Stimulated activated effector memory CD8-positive, alpha-beta T cell treated with anti-CD3 and anti-CD28 coated beads, Interleukin-12 subunit alpha, Interleukin-12 subunit beta, amount 100 ng/mL, for 72 hours (primary cell): ENCODE measurements at places on chromosomes 12 and 14.

DNA sequence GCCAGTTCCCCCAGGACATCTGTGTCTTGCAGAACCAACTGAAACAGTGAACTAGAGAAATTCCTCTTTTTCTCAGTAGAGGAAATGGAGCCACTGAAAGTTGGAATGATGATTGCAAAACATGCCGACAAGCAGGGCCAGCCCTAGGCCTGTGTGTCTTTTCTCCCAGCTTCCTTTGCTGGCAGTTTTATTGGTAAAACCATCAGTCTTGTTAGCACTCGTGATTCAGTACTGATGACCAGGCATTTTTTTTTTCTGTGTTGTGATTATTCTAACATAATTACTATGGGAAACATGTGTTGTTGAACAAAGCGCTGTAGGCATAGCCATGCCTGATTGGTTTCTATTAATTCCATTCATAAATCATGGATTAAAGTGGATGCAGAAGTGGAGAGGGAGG is 620.7 kb downstream of the AACS start:
- DNase-seq: no peak

- no peak for DNase-seq
These were observed 24.5 kb downstream of the LMO3 start for GRCh38 chr12:16581416-16581815.

DNA sequence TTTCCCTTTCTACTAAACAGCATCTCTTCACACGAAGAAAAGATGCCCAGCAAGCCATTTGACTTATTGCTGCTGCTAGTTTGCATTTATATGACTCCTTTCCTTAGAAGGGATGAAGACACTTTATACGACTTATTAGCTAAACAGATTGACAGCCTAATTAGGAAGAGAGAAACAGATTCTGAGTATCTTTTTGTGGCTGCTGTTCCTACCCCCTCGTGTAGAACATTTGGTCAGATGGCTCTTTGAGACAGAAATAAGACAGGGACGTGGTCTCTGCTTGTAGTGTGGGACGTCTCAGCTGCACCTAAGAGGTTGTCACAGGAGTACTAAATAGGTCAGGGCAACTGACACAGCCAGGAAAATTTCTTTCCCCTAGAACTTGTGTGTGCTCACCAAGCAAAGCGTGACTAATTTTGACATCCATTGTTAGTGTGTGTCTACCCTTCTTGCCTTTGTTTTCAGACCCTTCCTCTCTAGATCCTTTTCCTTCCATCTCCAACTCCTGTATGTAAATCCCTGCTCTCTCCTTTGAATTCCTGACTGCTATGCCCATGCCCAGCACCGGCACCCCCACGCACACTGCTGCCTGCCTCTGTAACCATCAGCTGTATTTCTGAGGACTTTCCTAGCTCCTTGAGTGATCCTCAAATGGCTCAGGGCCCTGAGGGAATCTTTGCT is 83.2 kb downstream of the DAD1 start:
- no peak for DNase-seq

GRCh38 chr12:98228683-98229539 is 286.5 kb upstream of the TMPO start:
- no peak for DNase-seq

DNA sequence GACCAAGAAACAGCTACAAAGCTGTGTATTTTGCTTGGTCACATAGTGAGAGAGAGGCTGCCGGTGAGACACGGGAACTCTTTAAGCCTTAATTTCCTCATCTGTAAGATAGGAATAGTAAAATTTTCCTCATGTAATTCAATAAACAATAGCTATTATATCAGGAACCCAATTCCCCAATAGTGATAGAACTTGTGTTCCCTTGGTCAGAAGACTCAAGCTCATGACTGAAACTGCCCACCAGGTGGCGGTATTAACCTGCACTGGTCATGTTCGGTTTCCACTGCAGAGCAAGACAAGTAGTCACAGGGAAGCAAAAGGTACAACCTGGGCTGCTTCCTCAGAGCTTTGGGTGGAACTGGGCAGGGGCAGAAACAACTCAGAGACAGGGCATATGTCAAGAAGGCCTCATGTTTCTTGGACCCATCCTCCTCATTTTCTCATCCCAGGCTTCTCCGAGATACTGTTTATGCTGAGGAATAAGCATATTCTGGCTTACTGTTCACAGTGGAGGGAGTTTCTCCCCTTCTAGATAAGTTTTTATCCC is 4.2 kb upstream of the AJUBA start:
- DNase-seq: peak; percentile 81

GRCh38 chr14:57865403-57866198 is at the start of gene SLC35F4:
Gene SLC35F4, minus strand, starts transcription at chr14:57866092.
- DNase-seq: no peak

GRCh38 chr14:61671082-61671481 is 24.2 kb upstream of the HIF1A start:
- DNase-seq: no peak

- DNase-seq: no peak
These were observed 78.3 kb upstream of the PSMA6 start for GRCh38 chr14:35213869-35214387.

- no peak for DNase-seq
These were observed 271.4 kb downstream of the BTG1 start for GRCh38 chr12:91874086-91874865.

- no peak for DNase-seq
These were observed 73.7 kb upstream of the USP44 start for GRCh38 chr12:95625012-95625411.

DNA sequence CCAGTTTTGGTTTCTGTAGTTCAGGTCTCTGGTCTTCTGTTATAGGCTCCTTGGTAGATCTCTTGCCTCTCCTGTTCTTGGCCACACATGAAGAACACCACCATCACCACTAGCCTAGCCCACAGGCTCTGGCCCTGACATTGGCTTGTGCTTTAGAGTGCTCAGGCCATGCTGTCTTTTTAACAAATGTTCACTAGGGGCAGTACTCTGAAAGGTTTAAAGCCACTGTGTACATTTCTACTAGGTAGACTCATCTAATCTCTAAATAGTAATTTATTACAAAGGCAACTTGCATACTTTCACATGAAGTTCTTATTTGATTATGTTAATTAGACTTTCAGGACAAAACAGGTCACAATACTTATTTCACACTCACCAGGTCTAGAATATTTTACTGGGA is 38.3 kb downstream of the PDE6H start:
- no peak for DNase-seq

DNA sequence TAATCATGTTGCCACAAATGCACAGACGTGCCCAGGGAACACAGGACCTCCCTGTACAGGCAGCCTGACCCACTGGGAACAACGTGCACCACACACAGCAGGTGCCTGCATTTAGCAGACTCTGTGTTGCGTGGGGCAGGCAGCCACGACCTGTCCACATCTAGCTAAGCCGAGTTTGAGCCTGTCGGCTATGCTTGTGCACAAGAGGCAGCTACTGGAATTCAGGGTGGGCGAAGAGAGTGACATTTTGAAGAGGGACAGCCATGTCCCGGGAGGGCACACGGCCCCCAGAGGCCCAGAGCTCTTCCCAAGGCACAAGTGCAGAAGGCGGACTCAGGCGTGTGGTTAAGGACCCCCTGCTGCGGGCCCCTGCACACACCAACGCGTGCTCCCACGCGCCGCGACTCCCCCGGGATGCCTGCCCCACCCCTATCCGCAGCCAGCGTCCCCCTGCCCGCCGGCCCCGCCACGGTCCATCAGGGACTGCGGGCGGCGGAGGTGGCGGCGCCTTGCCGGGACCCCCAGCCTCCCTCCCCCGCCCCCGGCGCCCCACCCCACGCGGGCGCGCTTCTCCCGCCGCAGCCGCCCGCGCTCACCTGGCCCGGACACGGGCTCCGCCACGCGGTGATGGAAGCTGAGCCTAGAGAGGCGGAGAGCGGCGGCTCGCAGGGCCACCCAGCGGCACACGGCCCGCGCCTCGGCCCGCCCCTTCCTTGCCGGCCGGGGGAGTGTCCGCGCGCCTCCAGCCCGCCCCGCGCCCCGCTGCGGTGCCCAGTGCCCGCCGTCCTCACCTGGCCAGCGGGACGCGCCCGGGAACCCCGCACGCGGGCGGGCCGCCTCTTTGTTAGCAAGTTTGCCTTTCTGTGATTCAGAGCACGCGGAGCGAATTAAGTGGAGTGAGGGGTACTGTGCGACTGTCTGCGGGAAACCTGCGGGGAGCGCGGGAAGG is 125.3 kb upstream of the PRMT8 start:
- no peak for DNase-seq

- DNase-seq: peak; percentile 88
These were observed 279.1 kb downstream of the TTC6 start for GRCh38 chr14:37874429-37875109.
